NCI-H1092 (cell line): ENCODE measurements at places on chromosomes 2 and 18.

DNA sequence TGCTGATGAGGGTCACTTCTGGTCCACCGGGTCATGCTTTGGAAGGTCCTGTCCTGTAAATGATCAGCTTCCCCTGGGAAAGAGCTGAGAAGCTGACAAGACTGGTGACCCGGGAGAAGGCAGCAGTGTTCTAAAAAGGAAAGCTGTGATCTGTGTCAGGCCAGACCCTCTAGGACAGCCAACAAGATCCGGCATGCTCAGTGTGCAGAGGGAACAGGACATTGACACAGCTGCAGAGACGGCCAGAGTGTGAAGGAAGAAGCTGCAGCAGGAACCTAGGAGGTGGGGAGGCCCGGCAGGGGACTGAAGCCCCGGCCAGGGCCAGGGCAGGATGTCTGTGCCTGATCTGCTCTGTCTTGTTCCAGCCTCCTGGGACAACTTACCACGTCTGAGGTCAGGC, 372.7 kb upstream of the ID2 start:
- DNase-seq = no peak

DNA sequence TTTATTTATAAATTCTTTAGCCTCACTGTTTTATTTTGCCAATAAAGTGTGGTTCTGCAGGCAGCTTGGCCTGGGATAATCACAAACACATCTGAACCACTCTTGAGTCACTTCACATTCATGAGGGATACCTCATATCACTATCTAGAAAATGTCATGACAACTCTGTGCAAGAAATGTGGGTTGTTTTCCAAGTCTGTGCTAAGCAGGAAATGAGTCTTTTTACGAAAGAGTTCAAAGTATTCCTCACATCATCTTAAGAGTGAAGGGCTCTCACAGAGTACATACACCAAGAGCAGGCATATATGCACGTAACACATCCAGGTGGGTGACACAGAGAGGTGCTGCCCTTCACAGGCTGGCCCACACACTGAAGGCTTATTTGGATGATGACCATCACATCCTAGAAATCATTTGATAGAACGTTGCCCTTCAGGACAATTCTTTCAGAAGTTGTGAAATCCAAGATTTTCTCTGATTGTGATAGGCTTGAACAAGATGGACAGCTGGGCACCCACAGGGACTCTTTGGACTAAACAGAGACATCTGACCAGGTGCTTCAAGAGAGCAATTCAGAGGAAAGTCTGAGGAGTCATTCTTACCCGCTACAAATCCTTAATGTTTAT, 811.1 kb upstream of the LRATD1 start:
- no peak for DNase-seq

- no peak for DNase-seq
These were observed 269.0 kb downstream of the RAD51AP2 start for GRCh38 chr2:17249249-17249648.

- DNase-seq = no peak
These were observed 319.0 kb upstream of the KLHL29 start for GRCh38 chr2:23065936-23066335.

DNA sequence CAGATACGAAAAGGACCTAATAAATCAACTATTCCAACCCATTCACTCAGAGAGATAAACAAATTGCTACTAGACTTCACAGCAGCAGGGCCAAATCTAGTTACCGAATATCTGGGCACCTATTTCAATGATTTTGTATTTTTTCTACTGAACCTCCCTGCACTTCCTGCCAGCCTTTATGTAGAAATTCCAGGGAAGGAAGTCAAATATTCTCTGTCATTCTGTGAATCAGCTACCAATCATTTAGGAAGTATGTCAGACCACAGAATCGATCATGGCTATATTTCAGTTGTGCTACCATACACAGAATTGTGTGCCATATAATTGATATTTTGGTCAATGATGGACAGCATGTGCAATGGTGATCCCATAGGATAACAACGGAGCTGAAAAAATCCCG, 109.6 kb upstream of the SPOPL start:
- no peak for DNase-seq

DNA sequence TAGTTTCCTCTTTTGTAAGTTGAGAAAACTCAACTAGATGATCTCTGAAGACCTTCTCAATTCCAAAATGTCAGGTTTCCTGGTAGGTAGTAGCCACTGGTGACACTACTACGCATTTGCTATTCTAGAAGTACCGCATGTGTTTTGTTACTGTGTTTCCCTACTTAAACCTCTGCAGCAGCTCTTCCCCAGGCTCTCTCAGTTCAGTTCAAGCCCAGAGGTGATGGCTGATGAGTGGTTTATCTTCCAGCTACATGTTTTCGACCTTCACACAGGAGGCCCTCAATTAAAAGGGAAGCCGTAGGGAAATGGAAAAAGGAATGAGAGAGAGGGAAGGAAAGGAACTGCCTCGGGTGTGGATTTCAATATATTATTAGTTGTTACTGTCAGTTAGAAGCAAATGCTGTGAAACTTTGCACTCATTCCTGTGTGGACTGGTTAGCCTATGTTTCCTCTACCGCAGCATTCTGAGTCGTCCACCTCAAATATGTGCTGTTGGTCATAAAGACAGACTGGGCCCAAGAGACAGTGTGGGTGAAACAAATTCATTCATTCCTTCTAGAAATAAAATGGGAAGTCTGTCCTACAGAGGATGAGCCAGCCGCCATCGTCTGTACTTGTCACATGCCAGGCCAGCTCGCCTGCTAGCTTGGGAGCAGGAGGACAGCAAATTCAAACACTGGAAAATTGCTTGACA, 455.2 kb upstream of the RAB12 start:
- no peak for DNase-seq

- DNase-seq = no peak
These were observed 129.9 kb downstream of the ZBTB7C start for GRCh38 chr18:48279312-48279711.

- DNase-seq = no peak
These were observed 571.2 kb upstream of the VRK2 start for GRCh38 chr2:57475391-57475790.

- DNase-seq = no peak
These were observed 184.9 kb downstream of the UBE2E3 start for GRCh38 chr2:181165199-181165868.

DNA sequence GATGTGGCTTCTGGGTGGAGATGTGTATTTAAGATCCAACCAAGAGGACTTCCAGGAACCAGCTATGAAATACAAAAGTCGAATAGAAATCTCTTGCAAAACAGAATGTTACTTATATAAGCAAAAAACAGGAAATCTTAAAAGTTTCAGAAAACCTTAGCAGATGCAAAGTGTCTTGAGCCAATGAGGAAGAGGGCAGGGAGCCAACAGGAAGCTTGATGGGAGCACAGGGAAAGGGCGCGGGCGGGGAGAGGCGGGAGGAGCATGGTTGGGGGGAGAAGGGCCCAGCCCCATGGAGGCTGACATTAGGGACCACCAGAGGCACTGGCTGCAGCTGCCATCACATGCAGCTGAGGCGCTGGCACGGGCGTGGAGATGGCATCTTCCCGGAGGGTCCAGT, 203.3 kb downstream of the SNTG2 start:
- DNase-seq = no peak

- no peak for DNase-seq
These were observed 436.0 kb downstream of the METTL4 start for GRCh38 chr18:2135309-2135708.
